NCI-H1436 (cell line): ENCODE measurements at places on chromosomes 16 and 17.

GRCh38 chr16:3915426-3916260, 35.1 kb upstream of the CREBBP start:
- no peak for DNase-seq

DNA sequence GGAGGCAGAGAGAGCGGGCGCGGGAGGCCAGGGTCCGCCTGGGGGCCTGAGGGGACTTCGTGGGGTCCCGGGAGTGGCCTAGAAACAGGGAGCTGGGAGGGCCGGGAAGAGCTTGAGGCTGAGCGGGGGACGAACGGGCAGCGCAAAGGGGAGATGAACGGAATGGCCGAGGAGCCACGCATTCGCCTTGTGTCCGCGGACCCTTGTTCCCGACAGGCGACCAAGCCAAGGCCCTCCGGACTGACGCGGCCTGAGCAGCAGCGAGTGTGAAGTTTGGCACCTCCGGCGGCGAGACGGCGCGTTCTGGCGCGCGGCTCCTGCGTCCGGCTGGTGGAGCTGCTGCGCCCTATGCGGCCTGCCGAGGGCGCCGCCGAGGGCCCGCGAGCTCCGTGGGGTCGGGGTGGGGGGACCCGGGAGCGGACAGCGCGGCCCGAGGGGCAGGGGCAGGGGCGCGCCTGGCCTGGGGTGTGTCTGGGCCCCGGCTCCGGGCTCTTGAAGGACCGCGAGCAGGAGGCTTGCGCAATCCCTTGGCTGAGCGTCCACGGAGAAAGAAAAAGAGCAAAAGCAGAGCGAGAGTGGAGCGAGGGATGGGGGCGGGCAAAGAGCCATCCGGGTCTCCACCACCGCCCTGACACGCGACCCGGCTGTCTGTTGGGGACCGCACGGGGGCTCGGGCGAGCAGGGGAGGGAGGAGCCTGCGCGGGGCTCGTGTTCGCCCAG, 1.2 kb upstream of the CBX4 start:
- no peak for DNase-seq

DNA sequence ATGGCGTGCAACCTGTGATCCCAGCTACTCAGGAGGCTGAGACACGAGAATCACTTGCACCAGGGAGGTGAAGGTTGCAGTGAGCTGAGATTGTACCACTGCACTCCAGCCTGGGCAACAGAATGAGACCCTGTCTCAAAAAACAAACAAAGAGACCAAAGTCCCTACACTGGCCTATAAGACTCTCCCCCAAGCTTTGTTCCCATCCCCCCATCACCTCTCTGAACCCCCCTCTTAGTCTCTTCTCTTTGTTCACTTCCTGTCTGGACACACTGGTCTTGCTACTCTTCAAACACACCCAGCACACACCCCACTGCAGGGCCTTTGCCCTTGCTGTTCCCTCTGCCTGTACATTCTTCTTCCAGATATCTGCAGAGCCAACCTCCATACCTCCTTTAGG, 7.8 kb upstream of the SCNN1B start:
- DNase-seq: no peak

GRCh38 chr16:89561142-89561883, 831 bp downstream of the RPL13 start:
- no peak for DNase-seq

DNA sequence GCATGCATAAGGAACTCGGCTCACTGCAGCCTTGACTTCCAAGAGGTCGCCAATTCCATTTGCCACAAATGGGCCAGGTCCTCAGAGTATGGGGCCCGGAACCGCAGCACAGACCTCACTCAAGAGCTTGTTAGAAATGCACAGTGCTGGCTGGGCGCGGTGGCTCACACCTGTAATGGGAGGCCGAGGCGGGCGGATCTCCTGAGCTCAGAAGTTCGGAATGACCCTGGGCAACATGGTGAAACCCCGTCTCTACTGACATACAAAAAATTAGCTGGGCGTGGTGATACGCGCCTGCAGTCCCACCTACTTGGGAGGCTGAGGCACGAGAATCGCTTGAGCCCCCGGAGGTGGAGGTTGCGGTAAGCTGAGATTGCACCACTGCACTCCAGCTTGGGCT, 19.6 kb upstream of the N4BP1 start:
- DNase-seq: no peak
